ENCODE measurements at places on chromosomes 16 and 17.

GRCh38 chr17:27489045-27489715, 32.9 kb downstream of the KSR1 start:
- no peak for DNase-seq

- no peak for DNase-seq
These were observed 160.3 kb upstream of the RPH3AL start for GRCh38 chr17:512926-513325.

GRCh38 chr17:35212668-35213067, 18.5 kb upstream of the SLC35G3 start:
- DNase-seq: no peak

DNA sequence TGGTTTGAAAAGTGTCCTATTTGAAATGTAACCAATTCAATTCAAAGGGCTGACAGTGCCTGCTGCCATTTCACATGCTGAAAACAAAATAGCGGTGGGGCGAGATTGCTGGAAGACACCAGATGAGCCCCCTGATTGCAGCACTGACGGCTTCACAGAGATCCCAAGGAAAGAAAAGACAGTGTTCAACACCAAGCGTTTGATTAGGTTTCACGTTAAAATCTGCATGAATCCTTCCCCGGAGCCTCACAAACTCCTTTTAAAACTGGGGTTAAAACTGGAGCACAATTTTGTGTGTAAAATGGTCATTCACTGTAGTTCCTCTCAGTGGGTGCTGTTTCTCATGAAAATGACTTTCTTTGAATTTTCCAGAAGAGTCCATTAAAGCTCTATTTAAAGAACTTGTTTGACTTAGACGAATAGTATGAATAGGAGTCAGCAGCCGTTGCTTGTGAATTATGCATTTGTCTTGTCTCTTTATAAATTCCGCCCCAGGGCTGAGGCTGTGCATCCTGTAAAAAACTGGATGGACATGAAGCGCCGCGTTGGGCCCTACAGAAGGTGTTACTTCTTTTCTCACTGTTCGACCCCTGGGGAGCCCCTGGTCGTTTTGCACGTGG, 8.8 kb downstream of the MLYCD start:
- no peak for DNase-seq

DNA sequence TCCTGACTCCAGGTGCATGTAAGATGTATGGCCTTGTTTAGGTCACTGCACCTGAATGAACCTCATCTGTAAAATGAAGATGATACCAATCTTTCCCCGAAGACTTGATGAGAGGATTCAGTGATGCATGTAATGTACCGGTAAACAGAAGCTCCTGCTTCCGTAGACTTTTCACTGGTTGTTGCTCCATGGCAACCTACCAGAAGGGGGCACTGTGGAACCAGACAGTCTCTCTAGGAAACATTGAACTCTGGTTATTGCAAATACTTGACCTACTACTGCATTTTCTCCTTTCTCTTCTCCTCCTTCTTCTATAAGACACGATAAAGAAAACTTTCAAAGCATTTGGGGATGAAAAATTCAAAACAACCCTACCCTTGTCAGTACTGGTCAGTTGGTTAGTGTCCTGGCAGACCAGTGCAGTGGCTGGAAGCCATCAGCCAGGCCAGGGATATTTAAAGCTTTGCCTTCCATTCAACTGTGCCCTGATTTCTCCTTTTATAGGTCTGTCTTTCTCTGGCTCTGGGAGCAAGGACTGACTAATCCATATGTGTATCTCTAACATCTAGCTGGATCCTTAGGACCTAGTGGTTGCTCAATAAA, 667.4 kb upstream of the SALL1 start:
- DNase-seq: peak; percentile 5

DNA sequence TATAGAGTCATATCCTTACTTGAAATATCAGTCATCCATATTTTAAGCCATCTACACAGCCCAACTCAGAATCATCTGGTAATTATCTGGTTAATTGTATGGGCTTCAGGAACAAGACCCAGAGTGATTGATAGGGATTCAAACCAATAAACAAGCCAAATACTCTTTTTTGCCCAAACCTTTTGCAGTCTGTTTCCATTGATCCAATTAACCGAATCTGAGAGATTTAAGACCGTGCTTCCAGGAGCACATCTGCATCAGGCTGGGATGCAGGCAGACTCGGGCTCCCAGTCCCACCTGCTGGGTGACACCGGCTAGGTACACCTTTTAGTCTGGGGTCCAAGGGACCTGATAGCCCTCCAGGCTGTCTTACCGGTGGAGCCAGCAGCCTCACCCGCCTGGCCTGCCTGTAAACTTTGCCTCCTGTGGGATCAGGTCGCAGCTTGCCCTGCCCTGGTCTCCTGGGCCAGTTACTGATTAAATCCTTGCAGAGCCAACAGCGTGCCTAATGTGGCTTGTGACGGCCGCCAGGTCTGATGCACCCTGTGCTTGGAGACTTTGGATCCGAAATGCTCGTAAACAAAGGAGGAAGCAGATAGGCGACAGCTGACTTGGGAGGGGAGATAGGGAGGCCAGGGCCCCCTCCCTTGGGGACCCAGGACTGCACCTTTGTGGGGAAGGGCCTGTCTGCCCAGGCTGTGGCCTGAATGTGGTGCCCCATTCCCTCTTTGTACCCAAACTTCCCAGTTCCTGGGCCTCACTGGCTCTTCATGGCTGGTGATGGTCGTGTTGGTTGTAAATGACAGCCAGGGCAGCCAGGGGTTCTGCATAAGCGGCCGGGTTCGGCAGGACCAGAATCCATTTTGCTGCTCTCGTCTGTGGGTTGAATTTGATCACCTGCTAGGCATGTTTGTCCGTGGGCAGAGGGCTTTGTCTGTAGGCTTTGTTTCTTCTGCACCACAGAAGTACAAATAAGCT, 3.8 kb downstream of the CMIP start:
- DNase-seq: no peak

- DNase-seq: no peak
These were observed 101.9 kb downstream of the COPRS start for GRCh38 chr17:31757097-31757496.

GRCh38 chr16:88430524-88431446, 22.3 kb upstream of the ZFPM1 start:
- DNase-seq: peak; percentile 66

- DNase-seq: no peak
These were observed 11.4 kb upstream of the MAP2K3 start for GRCh38 chr17:21272881-21273792.

- DNase-seq: no peak
These were observed 11.6 kb upstream of the MARCHF10 start for GRCh38 chr17:62819511-62820221.

GRCh38 chr16:76226011-76226410, 51.2 kb upstream of the CNTNAP4 start:
- DNase-seq: no peak

GRCh38 chr17:36600465-36600864, 918 bp upstream of the MRM1 start:
- no peak for DNase-seq

DNA sequence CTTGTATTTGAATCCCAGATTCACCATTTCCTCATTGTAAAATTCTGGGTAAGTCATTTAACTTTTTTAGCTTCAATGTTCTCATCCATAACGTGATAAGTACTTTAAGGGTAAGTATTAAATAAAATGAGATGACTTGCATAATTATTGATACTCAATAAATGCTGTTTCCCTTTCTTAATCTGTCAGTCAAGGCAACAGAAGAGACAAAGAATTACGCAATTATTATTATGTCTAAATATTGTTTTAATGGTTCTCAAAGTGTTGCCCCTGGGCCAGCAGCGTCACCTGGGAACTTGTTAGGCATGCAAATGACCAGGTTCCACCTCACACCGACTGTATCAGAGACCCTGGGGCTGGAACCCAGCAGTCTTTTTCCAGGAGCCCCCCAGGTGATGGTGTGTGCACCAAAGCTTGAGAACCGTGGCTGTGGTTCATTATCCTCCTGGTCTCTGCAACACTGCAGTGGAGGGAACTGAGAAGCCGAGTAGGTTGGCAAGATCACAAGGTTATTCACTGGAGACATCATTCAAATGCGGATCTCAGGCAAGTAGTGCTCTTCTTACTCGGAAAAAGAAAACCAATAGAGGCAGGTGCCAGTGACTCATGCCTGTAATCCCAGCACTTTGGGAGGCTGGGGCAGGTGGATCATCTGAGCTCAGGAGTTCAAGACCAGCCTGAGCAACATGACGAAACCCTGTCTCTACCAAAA, 43.5 kb downstream of the LYRM9 start:
- no peak for DNase-seq

- no peak for DNase-seq
These were observed 10.3 kb upstream of the HAPSTR1 start for GRCh38 chr16:9081158-9081557.

DNA sequence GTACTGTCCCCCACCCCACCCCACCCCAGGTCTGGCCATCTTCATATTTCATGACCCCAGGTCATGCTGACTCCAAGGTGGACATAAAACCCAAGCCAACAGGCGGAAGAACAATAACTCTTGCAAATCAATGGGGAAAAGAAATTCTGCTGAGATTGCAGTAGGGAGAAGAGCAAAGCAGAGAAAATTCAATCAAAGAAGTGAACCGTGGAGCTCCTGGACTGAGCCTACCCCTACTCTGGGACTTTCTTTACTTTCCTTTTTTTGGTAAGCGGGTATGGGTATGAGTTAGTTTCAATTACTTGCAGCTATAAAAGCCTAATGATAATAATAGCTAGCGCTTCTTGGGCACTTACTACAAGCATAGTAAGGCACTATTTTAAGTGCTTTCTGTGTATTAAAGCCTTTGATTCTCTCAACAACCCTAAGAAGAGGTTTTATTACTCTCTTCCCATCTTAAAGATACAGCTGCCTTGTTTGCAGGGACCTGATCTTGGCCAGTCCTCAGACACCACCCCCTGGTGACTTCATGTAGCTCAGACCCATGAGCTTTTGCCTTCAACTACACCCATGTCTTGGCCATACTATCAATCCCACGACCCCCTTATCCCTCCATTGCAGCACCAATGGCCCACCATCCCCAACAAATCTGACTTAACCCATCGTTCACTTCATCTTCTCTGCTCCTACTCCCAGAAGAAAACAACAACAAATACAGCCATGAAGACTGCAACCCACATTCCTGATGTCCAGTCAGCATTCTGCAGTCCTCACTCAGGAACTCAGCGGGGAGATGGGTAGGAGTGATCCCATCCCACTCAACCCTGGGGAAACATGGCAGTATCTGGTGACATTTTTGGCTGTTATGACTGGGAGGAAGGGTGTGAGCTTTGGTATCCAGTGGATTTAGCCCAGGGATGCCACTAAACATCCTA, 4.4 kb downstream of the GGA2 start:
- DNase-seq: no peak

DNA sequence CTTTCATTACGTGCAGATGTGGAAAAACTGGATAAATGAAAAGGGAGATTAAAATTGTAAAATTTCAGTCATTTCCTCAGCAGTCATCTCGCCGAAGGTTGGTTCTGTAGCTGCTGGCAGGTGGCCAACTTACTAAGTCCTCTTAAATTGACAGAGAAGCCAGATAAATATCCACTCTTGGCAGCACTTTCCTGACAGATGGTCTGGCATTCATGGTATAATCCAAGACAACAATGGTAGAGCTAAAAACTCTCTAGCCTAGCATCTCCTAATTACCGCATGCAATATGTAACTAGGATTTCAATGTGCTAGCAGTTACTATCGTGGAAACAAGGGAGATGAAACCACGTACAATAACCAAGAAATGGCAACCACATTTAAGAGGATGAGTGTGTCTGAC, 306.3 kb downstream of the CNTNAP4 start:
- DNase-seq: no peak

DNA sequence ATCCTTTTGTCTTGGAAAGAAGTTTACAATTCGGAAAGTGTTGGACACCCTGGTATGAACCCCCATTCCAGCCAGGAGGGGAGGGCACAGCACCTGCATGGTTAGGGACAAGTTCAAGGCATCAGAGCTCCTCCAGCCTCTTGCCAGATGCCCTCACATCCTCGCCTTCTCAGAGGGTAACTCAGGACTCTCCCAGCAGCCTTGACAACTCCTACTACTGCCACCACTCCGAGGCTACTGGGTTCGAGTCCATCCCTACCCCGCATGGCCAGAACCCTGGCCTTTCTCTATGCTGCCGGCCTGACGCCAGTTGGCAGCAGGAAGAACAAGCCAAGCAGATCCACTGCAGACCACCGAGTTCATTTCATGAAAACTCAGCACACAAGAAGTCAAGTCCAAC, 34.1 kb downstream of the AXIN2 start:
- DNase-seq: no peak

Data from germinal center (tissue), 1 donor.